Central memory CD4-positive, alpha-beta T cell (primary cell): ENCODE measurements at places on chromosomes 6 and 20.

GRCh38 chr20:33437141-33437911, 6.2 kb downstream of the SNTA1 start:
- DNase-seq: no peak

DNA sequence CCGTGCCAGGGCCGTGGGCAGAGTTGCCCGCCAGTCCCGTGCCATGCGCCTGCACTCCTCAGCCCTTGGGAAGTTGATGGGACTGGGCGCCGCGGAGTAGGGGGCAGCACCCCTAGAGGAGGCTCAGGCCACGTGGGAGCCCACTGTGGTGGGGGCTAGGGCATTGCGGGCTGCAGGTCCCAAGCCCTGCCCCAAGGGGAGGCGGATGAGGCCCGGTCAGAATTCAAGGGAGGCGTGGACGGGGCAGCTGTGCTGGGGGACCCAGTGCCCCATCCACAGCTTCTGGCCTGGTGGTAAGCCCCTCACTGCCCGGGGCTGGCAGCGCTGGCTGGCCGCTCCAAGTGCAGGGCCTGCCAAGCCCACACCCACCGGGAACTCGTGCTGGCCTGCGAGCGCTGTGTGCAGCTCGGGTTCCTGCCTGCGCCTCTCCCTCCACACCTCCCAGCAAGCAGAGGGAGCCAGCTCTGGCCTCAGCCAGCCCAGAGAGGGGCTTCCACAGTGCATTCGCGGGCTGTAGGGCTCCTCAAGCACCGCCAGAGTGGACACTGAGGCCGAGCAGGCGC, 317.8 kb downstream of the HAO1 start:
- DNase-seq: no peak

DNA sequence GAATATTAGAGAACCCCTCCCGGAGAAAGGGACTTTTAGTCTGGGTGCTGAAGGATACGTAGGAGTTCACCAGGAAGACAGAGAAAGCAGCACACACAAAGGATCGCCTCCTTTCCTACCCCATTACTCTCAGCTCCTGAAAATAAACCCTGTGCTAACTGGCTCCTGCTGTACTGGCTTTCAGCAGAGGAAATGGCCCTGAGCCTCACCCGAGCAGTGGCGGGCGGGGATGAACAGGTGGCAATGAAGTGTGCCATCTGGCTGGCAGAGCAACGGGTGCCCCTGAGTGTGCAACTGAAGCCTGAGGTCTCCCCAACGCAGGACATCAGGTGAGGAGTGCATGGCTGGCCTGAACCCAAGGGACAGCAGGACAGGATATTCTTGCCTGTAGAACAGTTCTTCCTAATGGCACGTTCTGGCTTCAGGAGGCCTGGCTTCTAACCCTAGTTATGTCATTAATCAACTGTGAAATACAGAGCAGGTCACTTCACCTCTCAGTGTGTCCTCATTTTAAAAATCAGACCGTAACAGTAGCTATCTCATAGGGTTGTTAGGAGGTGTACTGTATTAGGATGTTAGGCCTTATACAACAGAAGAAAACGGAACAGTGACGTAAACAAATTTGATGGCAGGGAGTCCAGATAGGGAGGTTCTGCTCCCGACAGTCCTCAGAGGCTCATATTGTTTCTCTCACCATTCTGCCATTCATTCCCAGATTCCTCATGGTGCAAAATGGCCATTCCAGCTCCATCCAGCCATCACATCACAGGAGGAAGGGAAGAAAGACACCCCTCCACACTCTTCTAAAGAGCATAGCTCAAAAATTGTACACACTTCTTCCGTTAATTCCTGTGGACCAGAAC, 1.8 kb downstream of the RBCK1 start:
- no peak for DNase-seq

GRCh38 chr6:20335872-20336271, 65.8 kb upstream of the E2F3 start:
- DNase-seq: no peak

DNA sequence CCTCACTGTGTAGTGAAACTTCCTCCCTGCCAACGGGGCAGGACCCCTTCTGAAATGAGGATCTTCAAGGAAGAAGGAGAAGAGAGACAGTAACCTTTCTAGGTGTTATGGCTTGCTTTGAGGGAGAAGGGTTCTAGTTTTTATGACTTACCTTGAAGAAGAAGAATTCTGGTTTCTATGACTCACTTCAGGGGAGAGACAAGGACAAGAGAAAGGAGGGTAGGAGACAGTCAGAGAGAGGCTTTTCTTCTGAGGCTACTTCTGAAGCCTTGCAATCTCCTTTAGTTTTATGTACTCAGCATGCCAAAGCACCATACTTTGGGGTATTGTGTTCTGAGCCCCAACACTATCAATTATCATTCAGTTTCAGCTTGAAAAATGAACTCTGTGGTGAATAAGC, 25.8 kb upstream of the IBTK start:
- no peak for DNase-seq

DNA sequence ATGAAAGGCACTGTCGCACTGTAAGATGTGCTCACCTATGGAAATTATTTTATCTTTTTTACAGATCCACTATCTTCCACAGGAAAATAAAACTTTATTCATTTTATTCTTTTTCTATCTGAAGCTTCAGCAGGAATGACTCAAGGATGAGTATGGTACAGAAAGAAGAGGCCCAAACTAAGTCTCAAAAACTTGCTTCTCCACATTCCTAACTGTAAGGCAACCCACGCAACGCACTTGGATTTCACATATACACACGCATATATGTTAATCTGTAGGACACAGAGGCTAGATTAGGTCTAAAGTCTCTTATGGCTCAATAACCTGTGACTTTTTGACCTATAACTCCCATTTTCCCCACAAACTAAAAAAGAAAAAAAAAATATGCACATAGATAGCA, 81.9 kb downstream of the RALGAPA2 start:
- no peak for DNase-seq

- no peak for DNase-seq
Measured at GRCh38 chr6:33324125-33324524, 6.6 kb upstream of the ZBTB22 start.

DNA sequence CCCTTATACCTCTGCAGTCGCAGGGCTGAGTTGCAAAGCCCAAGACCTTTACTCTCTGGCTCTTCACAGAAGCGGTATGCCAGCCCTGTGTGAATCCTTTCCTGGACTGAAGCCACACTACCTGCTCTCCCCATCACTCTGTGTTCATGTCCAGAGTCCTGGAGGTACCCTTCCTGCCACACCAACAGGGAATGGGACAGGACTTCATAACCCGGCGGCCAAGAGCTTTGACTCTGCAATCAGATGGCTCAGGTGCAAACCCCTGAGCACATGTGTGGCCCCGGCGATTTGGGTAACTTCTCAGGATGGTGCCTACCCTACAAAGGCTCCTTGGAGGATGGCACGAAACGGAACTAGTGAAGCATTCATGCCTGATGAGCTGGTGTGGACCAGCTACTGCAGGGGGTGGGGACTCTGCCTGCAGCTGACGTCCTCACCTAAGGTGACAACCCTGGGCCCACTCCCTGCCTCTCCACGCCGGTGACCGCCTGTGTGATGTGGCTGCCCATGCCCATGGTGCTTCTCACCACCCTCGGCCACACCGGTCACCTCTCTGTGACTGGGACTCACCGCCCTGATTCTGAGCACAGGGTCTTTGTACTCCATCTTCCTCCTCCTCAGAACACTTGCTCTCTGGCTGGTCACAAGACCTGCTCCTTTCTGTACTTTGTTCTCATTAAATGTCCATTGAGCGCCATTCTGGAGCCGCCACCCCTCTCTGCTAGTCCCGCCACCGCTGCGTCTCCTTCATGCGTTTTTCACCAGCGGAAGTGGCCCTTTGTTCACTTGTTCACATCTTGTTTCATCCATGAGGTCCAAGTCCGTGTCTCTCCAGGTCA, 116.7 kb downstream of the SULF2 start:
- no peak for DNase-seq

- DNase-seq: no peak
Measured at GRCh38 chr6:158991017-158991723, 8.8 kb downstream of the RSPH3 start.

DNA sequence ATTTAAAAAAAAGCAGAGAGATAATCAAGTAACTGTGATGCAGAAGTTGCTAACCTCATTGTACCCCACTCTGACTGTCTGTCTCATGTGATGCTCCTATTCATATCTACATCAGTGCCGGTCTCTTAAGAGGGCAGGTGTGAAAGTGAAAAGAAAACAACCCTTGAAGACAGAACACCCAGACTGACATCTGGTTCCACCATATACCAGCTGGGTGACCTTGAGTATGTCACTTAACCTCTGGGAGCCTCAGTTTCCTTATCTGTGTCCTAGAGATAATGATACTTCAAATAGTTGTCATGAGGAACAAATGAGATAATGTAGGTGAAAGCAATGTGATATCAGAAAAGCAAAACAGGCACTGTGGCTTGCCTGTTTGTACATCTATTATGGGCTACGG, 426.8 kb upstream of the SOX4 start:
- no peak for DNase-seq

DNA sequence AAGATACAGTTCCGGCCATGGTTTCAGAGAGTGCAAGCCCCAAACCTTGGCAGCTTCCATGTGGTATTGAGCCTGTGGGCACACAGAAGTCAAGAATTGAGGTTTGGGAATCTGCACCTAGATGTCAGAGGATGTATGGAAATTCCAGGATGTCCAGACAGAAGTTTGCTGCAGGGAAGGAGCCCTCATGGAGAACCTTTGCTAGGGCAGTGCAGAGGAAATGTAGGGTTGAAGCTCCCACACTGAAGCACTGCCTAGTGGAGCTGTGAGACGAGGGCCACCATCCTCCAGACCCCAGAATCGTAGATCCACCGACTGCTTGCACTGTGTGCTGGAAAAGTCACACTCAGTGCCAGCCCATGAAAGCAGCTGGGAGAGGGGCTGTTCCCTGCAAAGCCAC, 267.5 kb downstream of the OGFRL1 start:
- no peak for DNase-seq

GRCh38 chr20:46423882-46424482, 17.6 kb upstream of the ELMO2 start:
- no peak for DNase-seq

- no peak for DNase-seq
Measured at GRCh38 chr20:57653910-57654309, 33.7 kb upstream of the ZBP1 start.

GRCh38 chr6:31187780-31188194, 17.3 kb upstream of the POU5F1 start:
- no peak for DNase-seq

DNA sequence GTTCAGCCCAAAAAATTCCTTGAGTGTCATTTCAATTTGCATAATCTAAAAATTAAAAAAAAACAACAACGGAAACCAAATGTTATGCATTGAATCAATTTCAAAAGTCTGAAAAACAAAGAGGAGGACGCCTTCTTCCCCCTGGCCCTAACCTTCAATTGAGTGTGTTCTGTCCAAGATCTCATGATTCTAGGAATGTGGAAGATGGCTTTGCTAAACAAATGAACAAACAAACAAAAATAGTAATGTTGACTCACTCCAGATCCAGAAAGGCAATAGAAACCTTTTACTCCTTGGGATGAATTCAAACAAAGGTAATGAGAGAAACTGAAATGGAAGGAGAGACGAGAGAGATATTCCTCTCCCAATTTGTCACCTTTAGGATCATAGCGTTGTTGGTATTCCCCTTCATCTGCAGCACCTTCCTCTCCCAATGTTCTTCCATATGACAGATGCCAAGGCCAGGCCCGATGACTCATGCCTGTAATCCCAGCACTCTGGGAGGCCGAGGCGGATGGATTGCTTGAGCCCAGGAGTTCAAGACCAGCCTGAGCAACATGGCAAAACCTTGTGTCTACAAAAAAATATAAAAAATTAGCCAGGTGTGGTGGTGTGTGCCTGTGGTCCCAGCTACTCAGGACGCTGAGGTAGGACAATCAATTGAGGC, 109.2 kb upstream of the ADGRF1 start:
- no peak for DNase-seq

- DNase-seq: no peak
Measured at GRCh38 chr6:97668716-97669115, 385.7 kb upstream of the MMS22L start.

DNA sequence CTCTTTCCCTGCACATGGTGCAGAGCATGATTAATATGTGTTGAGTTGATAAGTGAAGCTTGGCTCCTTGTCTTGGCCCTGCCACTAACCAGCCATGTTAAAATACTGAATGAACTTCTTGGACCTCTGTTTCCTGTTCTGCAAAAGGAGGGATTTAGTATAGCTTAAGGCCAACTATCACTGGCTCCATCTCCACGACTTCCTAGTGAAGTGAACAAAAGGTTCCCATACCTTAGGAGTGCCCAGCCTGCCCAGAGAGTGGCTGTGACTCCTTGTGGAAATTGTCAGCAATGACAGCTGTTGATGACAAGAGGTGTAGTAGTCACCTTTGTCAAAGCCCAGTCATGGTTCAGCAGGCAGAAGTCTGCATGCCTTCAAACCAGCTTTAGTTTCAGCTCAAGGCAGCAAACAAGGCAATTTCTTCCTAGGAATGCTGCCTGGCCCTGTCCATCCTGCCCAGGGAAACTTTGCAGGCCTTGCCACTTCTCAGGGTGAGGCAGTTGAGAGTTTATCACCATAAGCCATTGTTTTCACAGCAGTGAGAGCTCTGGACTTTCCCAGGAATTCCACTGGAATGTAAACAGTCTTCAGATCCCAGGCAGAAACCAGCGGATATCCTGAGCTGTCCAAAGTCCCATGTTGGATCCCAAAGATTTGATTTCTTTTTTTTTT, 169.7 kb upstream of the TNFAIP3 start:
- no peak for DNase-seq

DNA sequence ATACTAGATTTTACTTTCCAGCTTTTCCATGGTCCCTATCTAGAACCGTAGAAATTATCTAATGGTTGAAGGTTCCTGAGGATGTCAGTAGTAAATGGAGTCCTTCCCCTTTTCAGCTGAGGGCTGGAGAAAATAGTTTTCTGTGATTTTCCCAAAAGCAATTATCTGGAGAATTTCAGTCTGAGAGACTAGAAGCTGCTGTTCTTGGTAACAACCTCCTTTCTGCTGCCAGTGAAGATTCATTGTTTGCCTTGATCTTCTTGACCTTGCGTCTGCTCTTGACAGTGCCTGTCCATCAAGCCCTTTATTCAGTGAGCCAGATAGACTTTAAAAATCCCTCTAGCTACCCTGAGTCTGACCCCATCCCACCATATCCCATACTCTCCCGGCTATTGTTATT, 73.1 kb downstream of the PHACTR2 start:
- DNase-seq: no peak

DNA sequence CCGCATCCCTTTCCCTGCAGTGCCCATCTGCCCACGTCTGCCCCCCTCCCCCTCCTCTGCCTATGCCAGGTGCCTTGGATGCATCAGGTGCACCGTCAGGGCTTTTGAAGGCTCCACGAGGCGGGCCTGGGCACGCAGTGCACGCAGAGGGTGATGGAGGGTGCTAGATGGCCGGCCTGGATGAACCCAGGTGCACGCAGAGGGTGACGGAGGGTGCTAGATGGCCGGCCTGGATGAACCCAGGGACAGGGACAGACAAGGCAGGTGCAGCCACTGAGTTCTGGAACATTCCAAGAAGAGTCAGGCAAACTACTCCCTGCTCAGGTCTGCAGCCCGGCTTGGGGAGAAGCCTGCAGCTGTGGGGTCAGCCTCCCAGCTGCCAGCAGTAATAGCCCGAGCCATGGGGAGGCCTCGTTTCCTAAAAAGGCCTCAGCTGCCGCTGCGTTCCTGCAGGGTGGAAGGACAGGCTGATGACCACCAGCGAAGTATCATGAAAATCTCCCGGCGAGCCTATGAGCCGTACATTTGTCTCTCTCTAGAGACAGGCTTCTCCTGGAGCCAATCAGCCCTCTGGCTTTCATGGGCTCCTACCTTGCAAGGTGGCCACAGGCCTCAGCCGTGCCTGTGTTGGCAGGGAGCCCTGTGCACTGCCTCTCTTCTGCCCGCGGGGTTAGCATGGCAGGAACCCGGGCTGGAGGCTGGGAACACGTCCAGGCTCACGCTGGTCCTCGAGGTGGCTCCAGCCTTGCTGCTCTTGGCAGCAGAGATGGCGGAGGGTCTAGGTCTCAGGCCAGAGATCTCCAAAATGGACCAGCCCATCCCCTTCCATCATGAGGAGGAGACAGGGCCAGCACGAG, 29.6 kb downstream of the NTSR1 start:
- DNase-seq: no peak
